Activated T-helper 1 cell treated with anti-CD3 and anti-CD28 coated beads, Interleukin-12 subunit alpha, Interleukin-12 subunit beta, Interleukin-2, Interleukin-4 antibody, amounts not matched to agents 30 ng/mL and 10 ng/mL and 1 ng/mL, durations not matched to agents 14 hours and 24 hours and 36 hours (primary cell): ENCODE measurements at places on chromosomes 16 and 17. TPM values are rescaled to one million over a fixed set of nuclear protein-coding genes. Genes with fewer than 3 reads are reported as not detected.

DNA sequence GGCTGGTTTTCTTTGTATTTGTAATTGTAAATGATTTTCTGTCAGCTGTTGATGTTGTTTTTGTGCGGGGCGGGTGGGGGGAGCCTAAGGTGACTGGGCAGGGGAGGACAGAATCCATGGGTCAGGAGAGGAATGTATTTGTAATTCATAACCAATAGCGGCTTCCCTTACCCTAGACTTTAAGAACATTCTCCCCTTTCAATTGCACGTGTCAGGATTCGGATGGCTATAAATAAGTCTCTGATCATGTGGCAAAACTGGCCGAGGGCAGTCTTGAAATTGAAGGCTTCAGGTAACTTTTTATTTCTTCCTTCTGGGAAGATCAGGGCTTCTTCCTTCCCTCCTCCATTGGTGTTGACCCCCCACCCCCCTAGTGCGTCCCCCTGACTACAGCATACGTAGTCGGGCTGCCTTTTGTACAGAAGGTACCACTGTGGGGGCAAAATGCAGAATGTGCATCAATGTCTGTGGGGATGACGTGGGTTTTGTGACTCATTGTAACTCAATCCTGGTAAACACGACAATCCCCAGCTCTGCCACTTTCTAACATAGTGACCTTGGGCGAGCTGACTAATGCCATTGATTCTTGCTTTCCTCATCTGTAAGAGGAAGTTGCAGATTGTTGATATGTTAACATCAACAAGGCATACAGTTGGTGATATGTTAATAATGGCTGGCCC, 16.2 kb downstream of the MARCHF10 start:
- no peaks in the 10 kb centered on the region for H3K36me3 ChIP-seq
- H3K27ac ChIP-seq, result no peak overlapping the region
- peaks cover 14% of the 10 kb centered on the region for H3K27me3 ChIP-seq
- peaks cover 9% of the 10 kb centered on the region for H3K4me1 ChIP-seq

GRCh38 chr16:23296994-23297393, 5.1 kb upstream of the SCNN1B start:
- H3K27ac ChIP-seq, result no peak overlapping the region
- peaks cover 20% of the 10 kb centered on the region for H3K27me3 ChIP-seq
- no peak overlapping the region for H3K4me3 ChIP-seq
- peaks cover 5% of the 10 kb centered on the region for H3K4me1 ChIP-seq
- H3K36me3 ChIP-seq, result no peaks in the 10 kb centered on the region

- H3K36me3 ChIP-seq, result peaks cover 19% of the 10 kb centered on the region
- H3K27me3 ChIP-seq, result no peaks in the 10 kb centered on the region
- no peak for DNase-seq
- no peak overlapping the region for H3K27ac ChIP-seq
- H3K4me3 ChIP-seq, result no peak overlapping the region
Observed at GRCh38 chr17:37100231-37100630, 151.5 kb downstream of the AATF start.

- H3K36me3 ChIP-seq, result no peaks in the 10 kb centered on the region
- no peaks in the 10 kb centered on the region for H3K4me1 ChIP-seq
- no peak overlapping the region for H3K27ac ChIP-seq
Observed at GRCh38 chr17:5706577-5707210, 122.4 kb upstream of the NLRP1 start.

DNA sequence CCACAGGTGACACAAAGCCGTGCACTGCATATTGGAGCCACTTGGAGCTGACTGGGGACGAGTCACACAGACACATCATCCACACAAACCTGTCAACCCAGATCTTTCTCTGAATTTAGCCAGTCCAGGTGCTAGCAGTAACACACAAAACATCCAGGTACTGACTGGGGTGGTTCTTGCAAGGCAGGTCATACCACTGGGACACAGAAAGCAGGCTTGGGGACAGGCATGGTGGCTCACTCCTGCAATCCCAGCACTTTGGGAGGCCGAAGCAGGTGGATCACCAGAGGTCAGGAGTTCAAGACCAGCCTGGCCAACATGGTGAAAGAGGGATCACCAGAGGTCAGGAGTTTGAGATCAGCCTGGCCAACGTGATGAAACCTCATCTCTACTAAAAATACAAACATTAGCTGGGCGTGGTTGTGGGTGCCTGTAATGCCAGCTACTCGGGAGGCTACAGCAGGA, 14.9 kb downstream of the ENPP7 start:
- H3K4me1 ChIP-seq, result peaks cover 11% of the 10 kb centered on the region
- H3K36me3 ChIP-seq, result no peaks in the 10 kb centered on the region
- no peak overlapping the region for H3K27ac ChIP-seq
- peak overlapping the region; percentile 11 for H3K4me3 ChIP-seq

DNA sequence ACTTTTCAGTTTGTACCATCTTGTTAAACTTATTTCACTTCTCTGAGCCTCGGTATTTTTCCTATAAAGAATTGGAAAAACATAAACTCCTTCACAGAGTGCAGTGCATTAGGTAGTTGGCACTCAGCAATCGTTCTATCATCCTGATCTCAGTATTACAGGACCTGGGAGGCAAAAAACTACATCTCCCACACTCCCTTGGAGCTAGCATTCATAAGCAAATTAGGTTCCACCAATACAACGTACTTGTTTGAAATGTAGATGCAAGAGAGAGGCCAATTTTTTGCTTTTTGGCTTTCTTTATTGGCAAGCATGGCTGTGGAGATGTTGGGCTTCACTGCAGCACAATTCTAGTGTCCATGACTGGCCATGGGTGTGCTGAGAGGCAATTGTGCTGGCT, 285.2 kb downstream of the CA10 start:
- no peak overlapping the region for H3K27ac ChIP-seq
- no peaks in the 10 kb centered on the region for H3K4me1 ChIP-seq
- peaks cover 3% of the 10 kb centered on the region for H3K27me3 ChIP-seq

DNA sequence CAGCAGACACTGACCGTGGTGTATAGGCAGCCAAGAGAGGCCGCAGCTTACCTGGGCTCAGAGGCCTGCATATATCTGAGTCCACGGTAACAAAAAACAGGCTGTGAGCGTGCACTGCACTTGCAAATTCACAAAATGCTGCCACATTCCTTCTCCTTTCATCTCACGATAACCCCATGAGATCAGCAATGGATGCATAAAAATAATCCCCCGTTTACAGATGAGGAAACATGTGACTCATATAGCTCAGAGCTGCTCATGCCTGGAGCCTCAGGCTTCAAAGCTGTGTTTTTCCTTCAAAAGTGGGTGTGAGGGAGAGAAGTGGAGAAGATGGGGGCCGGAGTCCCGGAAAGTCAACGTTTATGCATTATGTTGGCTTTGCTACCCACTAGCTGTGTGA, 118.3 kb upstream of the FOXF1 start:
- DNase-seq, result no peak
- H3K27ac ChIP-seq, result no peak overlapping the region
- no peak overlapping the region for H3K4me3 ChIP-seq
- H3K4me1 ChIP-seq, result no peaks in the 10 kb centered on the region
- H3K27me3 ChIP-seq, result peaks cover 4% of the 10 kb centered on the region

GRCh38 chr16:35431829-35432663, 1972.6 kb downstream of the TP53TG3F start:
- no peaks in the 10 kb centered on the region for H3K36me3 ChIP-seq
- no peak overlapping the region for H3K4me3 ChIP-seq
- no peak for DNase-seq
- H3K27ac ChIP-seq, result no peak overlapping the region

Gene ACAP1
- 260 and 266 TPM in 2 replicates for total RNA-seq
